Tibial nerve (tissue), 4 donors: ENCODE measurements at places on chromosomes 4 and X.

DNA sequence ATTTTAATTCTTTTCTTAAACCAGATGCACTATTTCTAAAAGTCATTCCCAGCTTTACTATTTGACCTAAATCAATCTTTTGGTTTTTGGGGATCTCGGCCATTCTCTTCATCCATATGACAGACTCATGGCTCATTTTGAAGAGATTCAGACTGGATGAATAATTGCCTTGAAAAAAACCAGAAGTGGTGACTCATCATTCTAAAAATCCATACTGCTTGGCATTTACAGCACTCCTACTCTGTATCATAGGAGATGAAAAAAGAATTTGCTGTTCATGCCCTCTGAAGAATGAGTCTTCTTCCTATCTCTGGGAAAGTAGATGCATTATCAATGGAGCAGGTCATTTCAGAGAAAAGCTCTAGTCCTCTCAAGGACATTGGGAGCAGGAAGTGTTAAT, 220.5 kb upstream of the RPS6KA3 start:
- H3K4me3 ChIP-seq = no peak overlapping the region
- H3K4me1 ChIP-seq = no peaks in the 10 kb centered on the region
- peaks cover 9% of the 10 kb centered on the region for H3K27me3 ChIP-seq
- no peak for DNase-seq

DNA sequence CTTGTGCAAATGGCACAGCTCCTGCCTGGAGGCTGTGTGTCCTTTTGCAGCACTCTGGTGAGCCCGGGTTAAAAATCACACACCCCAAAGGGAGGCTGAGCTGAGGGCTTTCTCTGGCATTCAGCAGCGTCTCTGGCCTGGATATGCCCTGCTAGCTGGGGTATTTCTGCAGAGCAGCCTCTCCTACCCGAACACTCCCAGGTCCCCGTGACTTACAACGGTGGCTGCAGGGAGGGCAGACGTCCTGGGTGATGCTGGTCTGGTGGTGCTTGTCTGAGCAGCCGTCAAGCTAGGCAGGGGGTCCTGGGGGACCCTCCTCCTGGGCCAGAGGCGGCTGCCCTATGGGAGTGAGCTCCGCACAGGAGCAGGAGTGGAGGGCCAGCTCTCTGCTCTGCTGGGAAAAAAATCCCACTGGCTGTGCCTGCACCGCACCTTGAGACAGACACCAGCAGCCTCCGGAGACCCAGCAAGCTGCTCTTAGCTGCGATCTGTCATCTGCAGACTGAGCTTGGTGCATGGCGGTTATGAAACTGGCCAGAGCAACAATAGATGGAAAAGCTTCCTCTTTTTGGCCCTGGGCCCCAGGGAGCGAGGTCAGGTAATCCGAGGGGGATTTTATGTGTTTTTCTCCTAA, 41.3 kb upstream of the ASMTL start:
- DNase-seq = no peak
- H3K27me3 ChIP-seq = no peaks in the 10 kb centered on the region
- no peaks in the 10 kb centered on the region for H3K36me3 ChIP-seq
- no peaks in the 10 kb centered on the region for H3K4me1 ChIP-seq
- H3K4me3 ChIP-seq = no peak overlapping the region

DNA sequence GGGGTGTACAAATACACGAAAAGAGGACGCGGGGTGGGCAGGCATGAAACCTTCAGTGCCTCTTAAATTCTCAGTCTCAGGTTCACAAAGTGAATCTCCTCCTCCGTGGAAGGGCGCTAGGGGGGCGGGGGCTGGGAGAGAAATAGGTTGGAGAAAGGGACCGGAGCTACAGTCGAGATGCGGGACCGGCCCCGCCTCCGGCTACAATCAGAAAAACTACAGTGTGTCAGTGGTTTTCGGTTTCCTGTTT, 3.4 kb downstream of the MAML3 start:
- peak; percentile 87 for DNase-seq
- no peaks in the 10 kb centered on the region for H3K36me3 ChIP-seq
- peak overlapping the region; percentile 79 for H3K4me3 ChIP-seq

- no peaks in the 10 kb centered on the region for H3K27me3 ChIP-seq
- no peak overlapping the region for H3K4me3 ChIP-seq
- no peaks in the 10 kb centered on the region for H3K36me3 ChIP-seq
- no peak for DNase-seq
- no peaks in the 10 kb centered on the region for H3K4me1 ChIP-seq
These were observed 129.8 kb downstream of the SORBS2 start for GRCh38 chr4:185682236-185682635.

- DNase-seq = no peak
- H3K27ac ChIP-seq = no peak overlapping the region
- no peak overlapping the region for H3K4me3 ChIP-seq
- no peaks in the 10 kb centered on the region for H3K36me3 ChIP-seq
- H3K27me3 ChIP-seq = no peaks in the 10 kb centered on the region
These were observed 89.8 kb downstream of the EIF4E start for GRCh38 chr4:98838977-98839618.

- no peak for DNase-seq
- H3K27ac ChIP-seq = no peak overlapping the region
- no peak overlapping the region for H3K4me3 ChIP-seq
- H3K27me3 ChIP-seq = no peaks in the 10 kb centered on the region
- no peaks in the 10 kb centered on the region for H3K4me1 ChIP-seq
- H3K36me3 ChIP-seq = no peaks in the 10 kb centered on the region
These were observed 40.2 kb upstream of the MAGED1 start for GRCh38 chrX:51853251-51853650.

DNA sequence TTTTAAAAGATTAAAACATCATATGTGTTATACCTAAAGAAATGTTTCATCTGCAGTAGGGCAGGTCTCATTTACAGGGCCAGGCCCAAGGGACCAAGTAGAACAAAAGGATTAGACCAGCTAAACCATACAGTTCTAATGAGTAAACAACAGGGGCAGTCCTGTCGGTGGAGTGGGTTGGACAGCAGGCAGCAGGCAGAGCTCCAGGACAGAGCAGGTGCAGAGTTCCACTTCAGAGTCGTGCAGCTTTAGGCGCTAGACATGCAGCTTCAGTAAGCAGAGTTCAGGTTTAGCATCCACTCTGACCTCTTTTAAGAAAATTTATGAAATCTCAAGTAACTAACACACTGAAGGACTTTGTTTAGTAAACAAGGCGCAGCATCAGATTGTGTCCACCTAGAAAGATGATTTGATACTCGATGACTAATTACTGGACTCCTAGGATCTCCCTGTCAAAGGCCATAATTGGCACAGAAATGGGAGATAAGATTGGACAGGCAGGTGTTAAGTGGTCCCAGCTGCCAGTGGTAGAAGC, 487.7 kb upstream of the INTU start:
- no peaks in the 10 kb centered on the region for H3K36me3 ChIP-seq
- no peaks in the 10 kb centered on the region for H3K4me1 ChIP-seq
- DNase-seq = no peak
- H3K27me3 ChIP-seq = no peaks in the 10 kb centered on the region
- no peak overlapping the region for H3K4me3 ChIP-seq

DNA sequence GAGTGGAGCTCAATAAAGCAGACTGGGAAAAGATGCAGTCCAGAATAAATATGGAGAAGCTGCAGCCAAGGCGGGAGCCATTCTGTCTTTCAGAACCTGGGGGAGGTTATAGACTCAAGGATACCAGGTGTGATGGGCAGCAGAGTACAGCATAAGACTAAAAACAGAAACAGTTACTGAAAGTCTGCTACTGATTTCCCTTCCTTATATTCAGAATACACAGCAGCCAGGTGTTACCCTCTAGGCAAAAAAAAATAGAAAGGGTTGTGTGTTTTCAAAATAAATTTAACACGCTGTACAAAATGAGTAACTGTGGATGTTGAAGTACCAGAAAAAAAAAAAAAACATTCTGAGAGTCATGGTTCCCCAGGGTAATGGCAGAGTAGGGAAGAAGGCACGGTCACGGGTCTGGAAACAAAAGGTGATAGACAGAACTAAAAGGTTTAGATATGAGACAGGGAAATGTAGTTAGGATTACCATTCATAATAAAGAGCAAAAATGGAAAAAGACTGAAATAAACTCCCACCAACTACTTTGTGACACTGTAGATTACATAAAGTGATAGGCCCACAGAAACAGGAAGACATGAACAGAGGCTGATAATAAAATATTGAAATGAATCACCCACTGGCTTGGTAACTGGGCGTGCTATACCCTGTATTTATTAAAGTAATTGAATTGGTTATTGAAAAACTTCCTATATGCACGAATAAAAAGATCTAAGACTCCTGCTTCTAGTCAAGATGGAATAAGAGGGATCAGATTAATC, 10.8 kb upstream of the HHIP start:
- H3K27ac ChIP-seq = no peak overlapping the region
- H3K36me3 ChIP-seq = no peaks in the 10 kb centered on the region
- no peak overlapping the region for H3K4me3 ChIP-seq
- DNase-seq = no peak

DNA sequence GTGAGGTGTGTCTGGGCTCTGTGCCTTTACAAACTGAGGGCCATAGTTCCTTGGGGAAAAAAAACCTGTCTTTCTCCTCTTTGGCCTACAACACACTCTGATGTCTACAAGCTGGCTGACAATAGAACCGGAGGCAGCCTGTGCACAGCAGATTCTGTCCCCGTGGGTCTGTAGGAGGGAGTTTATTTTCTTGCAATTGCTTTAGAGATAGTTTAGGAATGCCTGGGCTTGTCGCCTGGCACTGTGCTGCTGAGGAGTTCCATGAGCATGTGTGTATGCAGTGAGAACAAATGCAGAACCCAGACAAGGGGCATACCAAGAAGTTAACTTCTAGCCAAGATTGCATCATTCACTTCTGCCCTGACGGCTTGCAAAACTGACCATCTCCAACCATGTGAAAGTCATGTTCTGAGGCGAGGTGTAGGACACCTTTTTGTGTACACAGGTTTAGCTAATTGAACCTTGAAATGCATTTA, 54.1 kb downstream of the CCNI start:
- no peak overlapping the region for H3K27ac ChIP-seq
- no peak for DNase-seq
- H3K4me1 ChIP-seq = no peaks in the 10 kb centered on the region
